ENCODE measurements at places on chromosomes 7 and 10.

GRCh38 chr7:12827219-12827821 lies 139.9 kb downstream of the ARL4A start:
- DNase-seq: no peak

DNA sequence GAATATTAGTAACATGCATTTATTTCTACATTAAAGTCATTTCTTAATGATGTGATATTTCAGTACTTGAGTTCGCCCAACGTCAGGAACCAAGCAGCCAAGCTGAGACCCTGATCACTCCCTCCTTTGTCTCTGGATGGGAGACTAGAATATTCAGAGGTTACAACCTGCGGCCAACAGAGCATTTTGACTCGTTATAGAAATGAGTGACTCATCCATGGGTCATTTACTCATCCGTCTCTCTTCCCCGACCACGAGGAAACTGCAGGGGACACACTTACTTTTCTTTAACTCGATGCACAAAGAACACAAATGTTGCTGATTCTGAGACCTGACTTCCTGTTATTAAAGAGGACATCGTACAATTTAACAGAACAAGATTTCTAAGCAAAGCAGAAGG lies 343.3 kb downstream of the FRMD4A start:
- no peak for DNase-seq

DNA sequence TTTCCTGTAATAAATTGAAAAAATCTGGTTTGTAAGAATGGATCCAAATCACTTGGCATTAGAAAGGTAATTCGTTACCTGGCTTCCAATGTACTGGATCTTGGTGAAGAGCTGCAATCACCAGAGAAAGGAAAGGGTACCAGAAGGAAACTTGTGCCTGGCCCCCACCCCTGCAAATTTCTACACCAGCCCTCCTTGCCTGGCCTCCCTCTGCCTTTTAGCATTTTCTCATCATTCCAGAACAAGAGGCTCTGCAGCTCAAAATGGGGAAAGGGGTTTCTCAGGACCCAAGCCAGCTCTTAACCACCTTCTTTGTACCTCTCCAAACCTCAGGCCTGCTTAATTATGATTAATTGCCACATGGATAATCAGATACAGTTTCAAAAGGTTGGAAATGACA lies 612.8 kb upstream of the MGMT start:
- no peak for DNase-seq

DNA sequence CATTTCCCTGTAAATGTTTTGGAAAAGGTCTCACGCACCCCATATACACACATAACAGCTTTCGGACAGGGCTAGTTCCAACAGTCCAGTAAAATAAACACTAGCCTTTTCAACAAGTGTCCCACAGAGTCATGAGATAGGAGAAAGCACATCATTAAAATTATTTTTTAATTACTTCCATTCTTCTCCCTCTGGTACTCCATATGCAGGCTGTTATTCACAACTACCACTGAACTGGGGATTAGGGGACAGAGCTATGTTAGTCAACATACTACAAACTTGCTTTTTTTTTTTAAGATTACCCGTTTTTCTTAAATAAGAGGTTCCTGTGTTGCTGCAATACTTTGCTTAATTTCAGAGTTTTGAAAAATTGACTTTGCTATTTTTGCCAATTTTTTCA lies 576.6 kb upstream of the KCND2 start:
- DNase-seq: no peak

DNA sequence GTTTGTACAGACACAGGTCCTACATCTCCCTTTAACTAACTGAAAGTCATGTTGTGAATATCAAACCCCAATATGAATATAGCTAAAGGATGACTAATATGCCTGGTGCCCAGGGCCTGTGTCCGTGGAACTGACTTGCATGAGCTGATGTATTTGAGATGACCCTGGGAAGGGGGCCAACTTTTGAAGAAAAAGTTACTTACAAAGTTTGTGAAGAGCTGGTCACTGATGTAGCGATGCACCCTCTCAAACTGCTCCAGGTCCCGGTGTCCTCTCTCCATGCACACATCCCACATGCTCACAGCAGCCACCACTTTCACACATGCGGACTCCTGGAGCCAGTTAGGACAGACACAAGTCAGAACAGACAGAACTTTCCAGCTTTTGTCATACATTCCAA lies 106.2 kb downstream of the ABCC2 start:
- no peak for DNase-seq

DNA sequence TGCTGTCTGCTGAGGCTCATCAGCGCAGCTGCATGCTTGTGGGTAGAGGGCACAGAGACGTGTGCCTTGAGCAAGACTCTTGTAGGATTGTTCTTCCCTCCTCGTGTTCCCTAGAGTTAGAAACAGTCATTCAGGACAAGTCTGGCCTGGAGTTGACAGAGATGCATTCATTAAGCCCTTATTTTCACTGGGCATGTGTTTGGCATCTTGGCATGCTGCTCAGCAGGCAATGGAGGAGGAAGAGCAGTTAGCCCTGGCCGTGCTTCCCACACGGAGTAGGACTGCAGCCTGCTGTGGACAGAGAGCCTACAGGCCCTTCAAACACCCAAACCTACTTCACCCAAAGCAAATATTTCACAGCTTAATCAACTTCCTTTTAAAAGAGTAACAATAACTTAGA lies 73.0 kb upstream of the GJD4 start:
- no peak for DNase-seq

GRCh38 chr10:25745976-25746375 lies 188.1 kb upstream of the MYO3A start:
- DNase-seq: no peak

- DNase-seq: no peak
These were observed 6.3 kb upstream of the CD36 start for GRCh38 chr7:80632139-80632538.

DNA sequence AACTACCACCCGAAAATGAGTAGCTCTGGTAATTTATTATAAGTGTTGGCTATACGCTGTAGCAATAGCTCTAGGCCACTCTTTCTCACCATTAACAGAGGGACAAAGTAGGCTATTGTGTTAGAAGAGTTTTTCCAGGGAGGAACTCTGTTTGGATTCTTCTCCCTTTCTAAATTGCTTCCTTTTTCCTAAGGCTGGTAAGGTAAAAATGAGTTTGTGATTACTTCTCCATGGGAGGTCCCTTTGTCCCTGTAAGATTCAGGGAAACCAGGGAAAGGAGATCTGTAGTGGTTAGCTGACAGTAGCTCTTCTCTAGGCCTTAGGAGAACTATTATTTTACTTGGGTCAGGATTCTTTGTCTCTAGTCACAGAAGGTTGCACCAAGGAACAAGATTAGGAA lies 23.2 kb upstream of the SEMA3E start:
- DNase-seq: no peak

DNA sequence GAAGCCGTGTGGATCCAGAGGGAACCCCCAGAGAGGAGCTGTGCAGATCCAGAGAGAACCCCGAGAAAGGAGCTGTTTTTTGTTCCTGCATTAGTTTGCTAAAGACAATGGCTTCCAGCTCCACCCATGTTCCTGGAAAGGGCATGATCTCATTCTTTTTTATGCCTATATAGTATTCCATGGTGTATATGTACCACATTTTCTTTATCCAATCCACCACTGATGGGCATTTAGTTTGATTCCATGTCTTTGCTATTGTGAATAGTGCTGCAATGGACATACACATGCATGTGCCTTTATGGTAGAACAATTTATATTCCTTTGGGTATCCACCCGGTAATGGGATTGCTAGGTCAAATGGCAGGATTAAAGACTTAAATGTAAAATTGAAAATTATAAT lies 95.4 kb upstream of the RHEB start:
- no peak for DNase-seq

- no peak for DNase-seq
These were observed 209.2 kb downstream of the AGMO start for GRCh38 chr7:15352421-15353206.

- no peak for DNase-seq
These were observed 13.7 kb downstream of the RFC2 start for GRCh38 chr7:74240482-74240881.

- DNase-seq: no peak
These were observed 118.4 kb downstream of the ABCA13 start for GRCh38 chr7:48289656-48290055.

- DNase-seq: no peak
These were observed 260.8 kb upstream of the MBL2 start for GRCh38 chr10:53033396-53033795.

- no peak for DNase-seq
These were observed 3.5 kb downstream of the POLR3A start for GRCh38 chr10:78025685-78026364.

- no peak for DNase-seq
These were observed 120.2 kb downstream of the INPP5A start for GRCh38 chr10:132657748-132658147.

GRCh38 chr10:79413196-79413595 lies 32.2 kb downstream of the ZCCHC24 start:
- no peak for DNase-seq

DNA sequence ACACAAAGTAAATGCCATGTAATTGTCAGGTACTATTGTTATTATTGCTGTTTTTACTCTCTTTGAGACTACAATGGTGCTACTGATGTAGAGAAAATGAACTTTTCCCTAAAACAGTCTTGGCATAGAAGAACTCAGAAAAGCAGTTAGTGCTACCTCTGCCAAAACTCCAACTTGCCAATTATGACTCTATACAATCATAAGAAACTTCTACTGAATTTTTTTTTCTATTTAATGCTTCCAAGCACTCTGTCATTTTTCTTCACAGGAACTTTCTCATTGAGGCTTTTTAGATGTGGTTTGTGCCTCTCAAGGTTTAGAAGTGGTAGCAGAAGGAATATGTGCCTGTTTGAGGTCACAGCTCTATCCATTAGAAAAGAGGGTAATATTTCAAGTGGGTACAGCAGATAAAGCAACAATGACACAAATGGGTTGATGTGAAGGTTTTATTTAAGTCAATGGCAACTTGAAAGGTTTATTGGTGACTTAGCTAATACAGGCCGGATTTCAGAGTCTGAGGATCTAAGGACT lies 64.0 kb upstream of the FERD3L start:
- DNase-seq: no peak

DNA sequence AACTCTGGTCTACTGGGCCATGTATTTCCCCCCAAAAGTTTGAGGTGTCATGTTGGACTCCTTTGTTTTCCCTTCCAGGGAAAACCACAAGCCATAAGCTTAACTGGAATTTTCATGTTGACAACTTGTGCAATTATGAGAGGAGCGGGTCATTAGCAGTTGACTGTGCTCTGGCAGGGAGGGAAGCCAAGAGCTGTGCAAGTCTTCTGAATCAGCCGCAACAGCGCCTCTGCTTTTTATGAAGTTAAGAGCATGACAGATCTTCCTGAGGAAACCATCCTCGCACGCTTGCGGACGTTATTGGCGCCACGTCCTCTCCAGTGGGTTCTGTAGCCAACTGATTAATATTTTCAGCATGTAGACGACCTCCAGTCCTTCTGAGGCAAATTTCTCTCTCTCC lies 148.7 kb upstream of the MKI67 start:
- no peak for DNase-seq

GRCh38 chr7:29127527-29127926 lies 18.8 kb downstream of the CPVL start:
- no peak for DNase-seq

DNA sequence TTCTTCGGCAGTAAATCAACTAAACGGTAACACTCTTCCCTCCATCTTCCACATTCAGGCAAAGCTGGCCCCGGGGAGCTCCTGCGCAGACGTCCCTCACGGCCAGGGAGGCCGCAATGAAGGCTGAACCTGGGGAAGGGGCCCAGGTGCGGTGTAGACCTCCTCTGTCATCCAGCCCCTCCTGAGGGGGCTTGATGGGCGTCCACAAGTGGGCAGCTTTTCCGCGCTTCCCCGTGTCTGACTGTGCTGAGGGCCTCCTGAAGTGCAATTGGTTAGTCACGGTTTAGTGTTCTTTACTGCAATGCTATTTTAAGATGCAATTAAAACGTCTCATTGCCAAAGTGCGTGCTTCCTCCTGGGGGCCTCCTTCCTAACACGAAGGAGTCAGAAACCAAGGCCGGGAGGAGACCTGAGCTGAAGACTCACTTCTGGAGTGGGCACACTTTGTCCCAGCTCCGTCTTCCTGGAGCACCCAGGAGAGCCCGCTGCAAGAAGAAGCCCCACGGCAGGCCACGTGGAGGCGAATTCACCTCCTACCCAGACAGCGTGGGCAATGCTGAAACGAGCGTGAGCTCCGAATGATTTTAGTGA lies 173.3 kb downstream of the ELFN1 start:
- no peak for DNase-seq

- DNase-seq: no peak
These were observed 2.0 kb downstream of the RARRES2 start for GRCh38 chr7:150339409-150339809.

- DNase-seq: no peak
These were observed 26.1 kb upstream of the C10orf120 start for GRCh38 chr10:122725768-122726167.

GRCh38 chr10:84540022-84540616 lies 211.7 kb downstream of the CCSER2 start:
- no peak for DNase-seq

GRCh38 chr7:89332026-89332425 lies 536.5 kb upstream of the TEX47 start:
- no peak for DNase-seq

DNA sequence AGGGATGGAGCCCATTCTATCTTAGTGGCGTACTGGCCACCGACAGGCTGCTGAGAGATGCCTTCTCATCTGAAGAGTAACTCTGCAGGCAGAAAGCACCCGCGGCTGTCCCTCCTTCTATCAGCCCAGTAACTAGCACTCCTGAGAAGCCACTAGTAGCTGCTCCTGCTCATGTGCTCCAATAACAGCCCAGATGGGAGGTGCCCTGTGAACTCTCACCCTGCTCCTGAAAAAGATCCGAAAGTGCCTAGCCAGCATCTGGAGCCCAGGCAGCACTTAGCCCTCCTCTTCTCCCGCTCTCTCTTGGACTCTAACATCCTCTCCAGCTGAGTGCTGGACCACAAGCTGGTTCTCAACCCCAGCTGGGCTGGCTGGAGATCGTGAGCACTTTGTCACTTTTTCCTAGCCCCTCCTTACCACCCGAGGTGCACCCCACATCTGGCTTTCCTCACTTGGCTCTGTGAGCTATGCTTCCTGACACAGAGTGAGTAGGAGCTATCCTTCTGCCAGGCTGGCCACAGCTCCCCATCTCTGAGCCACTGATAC lies 239.2 kb downstream of the GRID1 start:
- no peak for DNase-seq

- no peak for DNase-seq
These were observed 23.3 kb upstream of the PCGF5 start for GRCh38 chr10:91197127-91197526.

GRCh38 chr7:131747658-131748232 lies 191.3 kb upstream of the PODXL start:
- no peak for DNase-seq

GRCh38 chr7:138892812-138893211 lies 88.4 kb downstream of the KIAA1549 start:
- DNase-seq: no peak

DNA sequence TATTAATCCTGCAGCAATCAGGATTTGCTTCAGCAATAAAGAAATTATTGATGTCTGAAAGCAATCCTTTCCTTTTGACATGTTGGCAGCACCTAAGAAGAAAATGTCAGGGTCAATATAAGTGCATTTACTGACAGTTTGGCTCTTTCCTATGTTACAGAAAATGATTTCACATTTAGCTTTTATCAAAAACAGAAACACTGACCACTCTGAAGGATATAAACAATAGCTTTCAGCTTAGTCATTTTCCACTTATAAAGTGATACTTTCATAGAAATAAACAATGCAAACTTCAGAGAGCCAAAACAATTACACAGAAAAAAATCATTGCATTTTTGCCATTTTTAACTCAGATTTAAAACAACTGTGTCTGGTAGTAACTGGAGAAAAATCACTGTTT lies 325.6 kb upstream of the KAT6B start:
- DNase-seq: no peak

Data from activated CD4-positive, CD25-positive, alpha-beta regulatory T cell treated with anti-CD3 and anti-CD28 coated beads, Interleukin-2, amount 50 U/mL, for 72 hours (primary cell).